ENCODE measurements at places on chromosomes 16 and 17.

DNA sequence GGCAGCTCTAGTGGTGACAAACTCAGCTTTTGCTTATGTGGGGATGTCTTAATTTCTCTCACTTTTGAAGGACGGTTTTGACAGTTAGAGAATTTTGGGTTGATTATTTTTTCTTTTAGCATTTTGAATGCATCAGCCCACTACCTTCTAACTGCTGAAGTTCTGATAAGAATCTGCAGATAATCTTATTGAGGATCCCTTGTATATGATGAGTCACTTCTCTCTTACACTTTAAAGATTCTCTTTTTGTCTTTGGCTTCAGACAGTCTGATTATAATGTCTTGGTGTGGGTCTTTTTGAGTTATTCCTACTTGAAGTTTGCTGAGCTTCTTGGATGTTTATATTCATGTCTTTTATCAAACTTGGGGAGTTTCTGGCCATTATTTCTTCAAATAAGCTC lies 5.5 kb upstream of the PRKCB start:
- DNase-seq, result no peak

- DNase-seq, result no peak
These were observed 743 bp downstream of the WIPI1 start for GRCh38 chr17:68456339-68457167.

- DNase-seq, result no peak
These were observed 452.5 kb upstream of the CCL2 start for GRCh38 chr17:33802349-33803198.

DNA sequence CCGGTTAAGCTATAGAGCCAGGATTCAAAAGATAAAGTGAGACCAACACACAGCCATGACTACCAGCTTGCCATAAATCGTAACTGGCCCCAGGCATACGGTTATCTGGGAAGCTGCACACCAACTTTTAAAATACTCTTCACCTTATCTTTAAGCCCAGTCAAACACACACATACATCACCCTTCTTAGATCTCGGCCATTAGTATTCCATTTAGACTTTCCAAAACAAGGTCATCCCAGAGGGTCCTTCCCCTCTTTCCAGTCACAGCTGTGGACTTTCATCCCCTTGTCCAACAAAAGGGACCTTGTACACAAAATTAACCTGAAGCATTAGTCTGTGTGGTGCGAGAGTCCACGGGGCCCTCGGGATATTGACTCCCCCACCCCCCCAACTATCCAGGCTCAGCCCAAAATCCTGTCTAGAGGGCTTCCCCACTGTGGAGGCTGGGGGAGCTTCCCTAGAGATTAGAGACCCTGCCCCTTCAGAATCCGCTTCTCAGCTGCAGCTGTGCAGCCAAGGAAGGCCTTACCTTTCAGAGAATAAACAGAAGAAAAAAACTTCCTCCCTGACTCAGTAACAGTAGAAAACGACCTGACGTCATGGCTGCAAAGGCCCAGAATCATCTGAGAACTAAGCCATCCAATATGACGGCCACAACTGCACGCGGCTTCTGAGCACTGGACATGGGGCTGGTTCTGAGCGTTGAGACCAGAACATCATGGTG lies 9.9 kb downstream of the ZFHX3 start:
- DNase-seq, result no peak

DNA sequence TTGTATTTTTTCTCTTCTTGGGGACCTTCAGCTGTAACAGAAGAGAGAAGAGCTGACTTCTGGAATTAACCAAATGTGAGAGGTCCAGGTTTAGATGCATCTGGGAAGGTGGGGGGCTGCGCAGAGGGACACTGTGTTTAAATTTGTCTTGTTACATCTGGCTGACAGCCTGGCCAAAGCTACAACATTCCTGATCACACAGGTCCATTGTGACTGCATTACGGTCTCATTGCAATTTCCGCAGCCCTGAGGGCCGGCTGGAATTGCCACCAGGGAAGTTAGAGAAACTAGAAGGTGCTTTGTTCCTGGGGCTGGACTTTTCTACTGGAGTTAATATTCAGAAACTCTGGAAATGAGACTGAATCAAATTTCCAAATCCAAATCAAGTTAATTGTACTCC lies 37.9 kb upstream of the LRRC75A start:
- DNase-seq, result no peak

- DNase-seq, result no peak
These were observed 20.7 kb downstream of the DNAH9 start for GRCh38 chr17:11618861-11619566.

DNA sequence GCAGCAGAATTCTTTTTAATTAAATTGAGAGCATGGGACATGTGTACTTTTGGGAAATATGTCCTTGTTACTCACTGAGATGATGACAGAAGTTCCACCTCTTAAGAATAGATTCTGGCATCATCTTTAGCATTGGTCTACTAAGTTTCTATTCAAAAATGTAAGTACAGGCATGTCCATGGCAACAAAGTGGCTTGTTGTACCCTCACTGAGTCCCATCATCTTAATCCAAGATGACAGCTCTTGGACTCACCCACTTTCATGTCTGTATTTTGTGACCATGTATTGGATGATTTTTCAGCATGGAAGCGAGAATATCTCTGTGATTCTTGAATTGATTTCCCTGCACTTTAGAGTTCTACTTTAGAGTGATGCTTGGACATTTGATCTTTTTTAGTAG lies 33.1 kb upstream of the NAGLU start:
- no peak for DNase-seq

- no peak for DNase-seq
These were observed 937.8 kb downstream of the KCNJ2 start for GRCh38 chr17:71107136-71107535.

GRCh38 chr16:16148755-16149154 lies 74.5 kb downstream of the ABCC6 start:
- no peak for DNase-seq

DNA sequence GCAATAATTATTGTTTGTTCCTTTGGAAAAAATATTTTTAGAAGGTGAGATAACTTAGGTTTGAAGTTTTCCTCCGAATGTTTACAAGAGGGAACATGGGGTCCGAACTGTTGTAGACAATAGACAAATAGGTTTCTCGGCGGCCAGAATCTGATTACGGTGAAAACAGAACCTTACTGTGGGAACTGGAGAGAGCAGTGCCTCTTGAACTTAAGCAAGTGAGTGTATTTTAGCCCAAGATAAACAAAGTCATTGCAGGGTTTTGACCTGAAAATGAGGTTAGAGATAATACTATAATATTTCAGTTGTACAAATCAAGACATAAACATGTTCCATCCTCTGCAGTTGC lies 134.7 kb downstream of the ABCA8 start:
- DNase-seq, result no peak

DNA sequence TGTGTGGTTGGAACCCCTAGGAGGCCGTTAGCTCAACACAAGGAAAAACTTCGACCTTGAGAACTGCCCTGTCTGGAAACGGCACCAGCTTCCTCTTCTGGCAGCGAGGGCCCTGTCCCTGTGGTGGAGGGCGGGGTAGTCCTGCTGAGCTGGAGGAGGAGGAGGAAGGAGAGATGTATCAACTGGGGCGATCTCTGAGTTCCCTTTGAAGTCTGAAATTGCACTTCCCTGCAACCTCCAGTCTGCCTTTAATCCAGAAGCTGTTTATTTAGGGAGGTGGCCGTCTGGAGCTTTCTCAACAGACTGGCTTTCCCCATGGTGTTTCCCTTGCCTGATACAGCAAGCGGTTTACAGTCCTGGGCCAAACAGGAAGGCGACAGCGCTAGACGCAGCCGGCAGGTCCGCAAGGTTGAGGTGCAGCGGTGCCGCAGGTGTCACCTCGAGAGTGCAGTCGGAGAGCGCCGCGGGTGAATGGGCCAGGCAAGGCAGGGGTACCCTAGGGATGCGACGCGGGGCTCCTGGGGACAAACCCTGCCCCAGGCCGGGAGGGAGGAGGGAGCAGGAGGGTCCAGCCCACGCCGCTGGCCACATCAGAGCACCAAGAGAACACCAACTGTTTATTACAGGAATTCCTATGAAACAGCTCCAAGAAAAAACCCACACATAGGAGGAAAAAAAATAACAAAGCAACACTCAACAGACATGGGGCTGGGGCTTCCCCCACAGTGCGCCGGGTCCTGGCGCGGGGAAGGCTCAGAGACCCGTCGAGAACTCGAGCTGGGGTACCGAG lies 11.4 kb upstream of the MRPS23 start:
- DNase-seq, result peak; percentile 27

DNA sequence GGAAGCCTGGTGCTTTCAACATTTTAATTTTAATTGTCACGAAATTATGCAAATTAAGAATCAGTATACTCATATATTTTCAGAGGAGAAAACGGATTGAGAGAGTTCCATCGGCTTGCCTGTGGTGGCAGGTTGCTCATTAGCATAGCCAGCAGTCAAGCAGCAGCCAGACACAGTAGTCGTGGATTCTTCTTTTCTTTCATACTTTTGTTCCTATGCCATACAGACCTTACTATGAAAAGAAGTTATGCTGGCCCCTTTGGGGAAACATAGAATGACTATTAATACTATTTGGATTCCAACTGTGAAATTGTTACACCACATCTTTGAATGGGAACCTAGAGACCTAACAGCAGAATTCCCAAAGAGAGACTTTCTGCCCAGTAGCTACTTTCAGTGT lies 617.7 kb upstream of the CA10 start:
- no peak for DNase-seq

GRCh38 chr16:22272870-22273650 lies 24.1 kb upstream of the POLR3E start:
- no peak for DNase-seq

DNA sequence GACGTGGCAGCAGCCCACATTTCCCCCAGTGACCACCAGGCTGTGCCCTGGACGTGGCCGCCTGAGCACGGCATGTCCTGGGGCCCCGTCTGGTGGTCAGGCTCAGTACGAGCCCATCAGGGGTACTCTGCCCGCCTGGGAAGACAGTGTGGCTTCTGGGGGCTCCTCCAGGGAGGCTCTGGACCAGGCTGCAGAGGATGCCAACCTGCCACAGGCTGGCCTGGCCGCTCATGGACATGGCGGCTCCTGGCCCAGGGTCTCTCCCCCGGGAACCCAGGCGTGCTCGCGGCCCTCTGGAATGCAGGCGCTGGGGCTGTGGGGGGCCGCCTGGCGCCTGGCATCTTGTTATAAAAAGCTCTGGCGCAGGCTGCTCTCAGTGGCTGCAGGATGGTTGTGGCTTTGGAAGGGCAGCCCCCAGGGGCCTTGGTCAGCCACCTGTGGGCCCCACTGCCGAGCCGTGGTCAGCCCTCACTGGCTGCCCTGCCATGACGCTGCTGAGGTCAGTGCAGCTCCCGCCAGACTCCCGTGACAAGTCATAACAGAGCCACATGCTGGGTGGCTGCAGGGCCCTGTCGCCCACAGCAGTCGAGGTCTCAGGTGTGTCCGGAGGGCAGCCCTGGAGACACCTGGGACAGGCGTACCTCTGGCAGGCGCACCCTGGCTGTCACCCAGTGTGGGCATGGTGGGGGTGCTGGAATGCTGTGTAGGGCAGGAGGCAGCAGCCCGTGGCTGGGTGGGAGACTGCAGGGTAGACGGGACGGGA lies 15.0 kb downstream of the CENPX start:
- no peak for DNase-seq

DNA sequence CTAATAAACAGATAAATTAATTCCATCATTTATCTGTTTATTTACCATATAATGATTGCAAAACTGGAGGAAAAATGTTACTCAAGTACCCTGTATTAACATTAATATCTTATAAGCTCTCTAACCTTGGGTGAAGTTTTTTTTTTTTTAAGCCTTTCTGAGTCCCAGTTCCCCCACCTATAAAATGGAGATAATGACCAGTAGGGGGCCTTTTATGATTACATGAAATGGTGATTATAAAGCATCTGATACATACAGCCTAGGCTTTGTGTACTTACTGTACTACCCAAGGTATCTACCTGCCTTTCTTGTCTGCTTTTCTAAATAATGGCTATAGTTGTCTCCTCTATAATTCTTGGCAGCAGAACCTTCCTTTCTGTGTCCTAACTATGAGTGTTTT lies 22.6 kb downstream of the LRRC36 start:
- DNase-seq, result no peak

DNA sequence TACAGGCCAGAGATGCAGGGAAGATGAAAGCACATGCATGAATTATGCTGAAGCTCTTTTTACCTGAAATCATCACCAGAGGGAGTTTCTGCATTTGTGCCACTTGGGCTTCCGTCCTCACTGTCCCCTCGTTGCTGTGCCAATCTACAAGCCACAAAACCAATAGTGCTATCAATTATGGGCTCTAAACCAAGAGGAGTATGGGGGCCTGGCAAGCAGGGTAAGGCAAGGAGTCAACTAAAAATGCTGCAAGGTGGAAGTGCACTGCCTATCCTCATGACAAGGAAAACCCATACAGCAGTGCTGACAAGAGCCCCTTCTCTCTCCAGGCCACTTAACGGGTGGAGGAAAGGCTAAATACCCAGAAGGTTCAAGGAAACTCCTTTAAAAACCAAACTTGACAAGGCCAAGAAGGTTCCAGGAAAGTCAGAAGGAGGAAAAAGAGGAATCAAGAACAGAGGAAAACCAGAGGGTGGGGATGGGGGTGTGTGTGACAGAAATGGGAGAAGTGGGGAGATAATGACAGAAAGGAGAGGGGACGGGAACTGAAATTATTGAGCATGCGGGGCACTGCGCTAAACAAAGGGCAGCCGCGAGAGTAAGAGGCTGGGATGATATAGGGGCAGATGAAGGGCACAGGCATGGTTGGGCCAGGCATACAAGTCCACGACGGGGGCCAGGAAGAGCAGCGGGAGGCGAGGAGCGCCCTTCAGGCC lies 674 bp downstream of the C17orf75 start:
- peak; percentile 30 for DNase-seq

GRCh38 chr17:51028176-51028863 lies 92.3 kb downstream of the SPAG9 start:
- no peak for DNase-seq

DNA sequence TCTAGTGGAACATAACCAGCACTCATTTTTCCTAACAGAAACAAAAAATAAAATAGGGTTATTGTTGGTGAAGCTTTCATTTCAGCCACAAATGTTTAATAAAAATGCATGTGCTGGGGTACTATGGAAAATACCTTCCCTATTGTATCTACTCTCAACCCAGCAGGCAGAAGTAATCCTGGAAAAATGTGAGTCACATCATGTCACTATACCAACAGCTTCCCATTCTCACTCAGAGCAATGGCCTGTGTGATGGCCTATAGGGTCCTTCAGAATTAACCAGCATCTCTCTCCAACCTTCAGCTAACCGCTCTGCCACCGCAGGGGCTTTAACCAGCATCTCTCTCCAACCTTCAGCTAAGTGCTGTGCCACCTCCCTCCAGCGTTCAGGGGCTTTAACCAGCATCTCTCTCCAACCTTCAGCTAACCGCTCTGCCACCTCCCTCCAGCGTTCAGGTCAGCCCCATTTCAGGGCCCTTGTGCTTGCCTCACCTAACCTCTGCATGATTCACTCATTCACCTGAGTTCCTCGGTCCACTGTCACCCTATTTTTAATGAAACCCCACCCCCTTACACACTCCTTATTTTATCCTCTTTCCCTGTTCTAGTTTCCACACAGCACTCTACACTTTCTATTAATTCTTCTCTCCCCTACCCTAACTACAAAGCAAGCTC lies 34.0 kb downstream of the UBE2G1 start:
- DNase-seq, result no peak
